ENCODE measurements at places on chromosomes 16 and 17.

DNA sequence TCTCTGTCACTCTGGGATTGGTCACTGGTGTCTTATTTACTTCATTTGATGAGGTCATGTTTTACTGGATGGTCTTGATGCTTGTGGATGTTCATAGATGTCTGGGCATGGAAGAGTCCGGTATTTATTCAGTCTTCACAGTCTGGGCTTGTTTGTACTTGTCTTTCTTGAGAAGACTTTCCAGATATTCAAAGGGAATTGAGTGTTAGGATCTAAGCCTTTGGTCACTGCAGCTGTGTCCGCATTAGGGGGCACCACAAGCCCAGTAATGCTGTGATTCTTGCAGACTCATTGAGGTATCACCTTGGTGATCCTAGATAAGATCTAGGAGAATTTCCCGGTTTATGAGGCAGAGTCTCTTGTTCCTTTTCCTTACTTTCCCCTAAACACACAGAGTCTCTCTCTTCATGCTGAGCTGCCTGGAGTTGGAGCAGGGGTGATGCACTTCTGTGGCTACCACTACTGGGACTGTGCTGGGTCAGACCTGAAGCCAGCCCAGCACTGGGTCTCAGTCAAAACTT is 214.7 kb downstream of the SPECC1 start:
- no peak for DNase-seq

GRCh38 chr17:48993951-48994350 is 3.2 kb upstream of the IGF2BP1 start:
- no peak for DNase-seq

- DNase-seq, result no peak
Measured at GRCh38 chr17:2710803-2711607, 559 bp downstream of the CLUH start.

DNA sequence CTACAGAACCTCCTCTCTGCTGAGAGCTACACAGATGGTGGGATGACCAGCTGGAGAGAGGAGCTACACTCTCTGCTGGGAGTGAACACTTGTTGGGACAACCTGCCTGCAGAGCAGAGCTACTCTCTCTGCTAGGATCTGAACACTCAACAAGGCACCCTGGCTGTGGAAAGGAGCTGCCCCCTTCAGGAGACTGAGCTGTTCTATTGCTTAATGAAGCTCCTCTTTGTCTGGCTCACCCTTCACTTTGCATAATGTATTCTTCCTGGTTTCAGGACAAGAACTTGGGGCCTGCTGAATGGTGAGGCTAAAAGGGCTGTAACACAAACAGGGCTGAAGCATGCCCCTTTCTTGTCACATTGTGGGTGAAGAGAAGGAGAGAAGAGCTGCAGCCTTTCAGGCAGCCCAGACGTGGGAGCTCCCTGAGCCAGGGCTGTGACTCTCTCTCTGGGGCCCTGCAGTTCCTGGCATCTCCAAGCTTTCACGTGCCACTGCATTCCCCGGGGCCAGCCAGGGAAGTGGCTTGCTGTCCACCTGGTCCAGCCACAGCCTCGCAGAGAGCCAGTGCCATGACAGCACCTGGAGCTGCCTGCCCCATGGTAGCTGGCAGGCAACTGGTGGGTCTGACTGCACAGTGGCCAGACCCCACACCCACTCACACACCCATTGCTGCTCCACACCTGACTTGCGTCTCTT is 272.8 kb upstream of the KCNJ16 start:
- no peak for DNase-seq

DNA sequence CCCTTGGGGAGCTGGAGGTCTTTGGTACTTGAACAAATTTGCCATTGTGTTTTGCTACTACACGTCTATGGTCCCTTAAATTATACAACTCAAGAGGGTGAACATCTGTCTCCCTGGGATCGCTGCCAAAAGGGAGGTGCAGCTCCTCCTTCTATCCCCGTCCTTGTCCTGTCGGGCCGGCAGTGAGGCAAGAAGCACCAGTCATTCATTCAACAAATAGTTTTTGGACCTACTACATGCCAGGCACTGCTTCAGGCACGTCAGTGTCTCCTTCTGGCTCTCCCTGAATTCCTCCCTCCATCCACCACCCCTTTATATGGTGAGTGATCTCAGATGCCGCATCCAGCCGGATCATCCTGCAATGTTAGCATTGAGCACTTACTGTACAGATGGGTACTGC is 2.2 kb upstream of the RPL38 start:
- DNase-seq, result peak; percentile 90

- DNase-seq, result no peak
Measured at GRCh38 chr16:24820522-24820921, 25.2 kb upstream of the SLC5A11 start.

- DNase-seq, result no peak
Measured at GRCh38 chr16:15592324-15592723, 50.6 kb downstream of the MARF1 start.

- DNase-seq, result no peak
Measured at GRCh38 chr17:53141731-53142130, 681.0 kb upstream of the KIF2B start.

GRCh38 chr16:13517841-13518240 is 402.1 kb upstream of the ERCC4 start:
- peak; percentile 69 for DNase-seq

DNA sequence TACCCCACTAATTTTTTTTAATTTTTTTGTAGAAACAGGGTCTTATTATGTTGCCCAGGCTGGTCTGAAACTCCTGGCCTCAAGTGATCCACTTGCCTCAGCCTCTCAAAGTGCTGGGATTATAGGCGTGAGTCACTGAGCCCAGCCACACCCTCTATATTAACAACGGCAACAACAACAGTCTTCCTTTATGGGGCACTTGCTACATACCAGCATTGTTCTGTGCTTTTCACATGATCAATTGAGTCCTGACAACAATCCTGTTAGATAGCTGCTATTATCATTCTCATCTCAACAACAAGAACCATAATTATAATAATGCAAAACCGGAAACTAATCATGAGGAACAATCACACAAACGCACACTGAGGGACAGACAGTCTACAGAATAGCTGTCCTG is 12.6 kb upstream of the ARL5C start:
- DNase-seq, result no peak

GRCh38 chr17:36889770-36890349 is 47.4 kb upstream of the LHX1 start:
- no peak for DNase-seq

GRCh38 chr16:27202923-27203506 is 311 bp upstream of the KDM8 start:
- DNase-seq, result no peak

GRCh38 chr17:50259477-50260324 is 14.6 kb upstream of the TMEM92 start:
- no peak for DNase-seq

DNA sequence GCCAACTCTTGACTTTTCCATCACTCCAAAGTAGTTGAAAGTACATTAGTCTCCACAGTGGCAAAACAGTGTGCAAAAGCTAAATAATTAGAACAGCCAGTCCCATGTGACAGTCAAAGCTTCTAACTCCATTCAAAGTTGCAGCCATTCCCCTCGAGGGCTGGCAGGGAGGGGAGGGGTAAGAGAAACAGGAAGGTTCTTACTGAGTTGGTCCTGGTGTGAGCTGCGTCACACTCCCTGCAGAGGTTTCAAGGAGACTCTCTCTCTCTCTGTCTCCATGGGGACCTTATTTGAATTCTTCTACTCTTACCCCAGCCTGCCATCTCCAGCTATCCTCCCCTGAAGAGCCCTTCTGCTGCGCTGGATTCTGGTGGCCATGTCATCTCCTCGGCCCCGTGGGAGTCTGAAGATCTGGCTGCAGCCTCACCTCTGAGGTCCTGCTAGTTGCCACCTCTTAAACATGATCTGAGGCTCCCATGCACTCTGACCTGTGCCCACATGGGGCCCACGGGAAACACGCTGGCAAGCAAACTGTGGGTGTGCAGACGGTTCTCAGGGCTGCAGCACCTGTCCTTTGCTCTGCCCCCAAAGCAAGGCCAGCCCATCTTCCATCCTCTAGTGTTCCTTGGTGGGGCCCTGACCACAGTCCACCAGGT is 23.3 kb upstream of the STH start:
- DNase-seq, result no peak

DNA sequence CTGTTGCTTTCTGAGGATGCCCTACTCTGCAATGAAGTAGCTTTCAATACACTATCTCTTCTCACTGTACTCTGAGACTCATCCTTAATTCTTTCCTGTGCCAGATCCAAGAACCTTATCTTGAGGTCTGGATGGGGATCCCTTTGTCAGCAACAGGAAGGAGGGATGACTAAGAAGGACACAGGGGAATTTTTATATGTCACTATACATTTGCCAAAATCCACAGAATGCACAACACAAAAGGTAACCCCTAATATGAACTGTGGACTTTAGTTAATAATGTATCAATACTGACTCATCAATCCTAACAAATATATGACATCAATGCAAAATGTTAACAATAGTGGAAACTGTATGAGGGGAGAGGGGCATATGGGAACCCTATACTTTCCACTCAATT is 4.7 kb upstream of the RBBP6 start:
- DNase-seq, result no peak

- no peak for DNase-seq
Measured at GRCh38 chr17:68480885-68481284, 23.6 kb upstream of the WIPI1 start.

DNA sequence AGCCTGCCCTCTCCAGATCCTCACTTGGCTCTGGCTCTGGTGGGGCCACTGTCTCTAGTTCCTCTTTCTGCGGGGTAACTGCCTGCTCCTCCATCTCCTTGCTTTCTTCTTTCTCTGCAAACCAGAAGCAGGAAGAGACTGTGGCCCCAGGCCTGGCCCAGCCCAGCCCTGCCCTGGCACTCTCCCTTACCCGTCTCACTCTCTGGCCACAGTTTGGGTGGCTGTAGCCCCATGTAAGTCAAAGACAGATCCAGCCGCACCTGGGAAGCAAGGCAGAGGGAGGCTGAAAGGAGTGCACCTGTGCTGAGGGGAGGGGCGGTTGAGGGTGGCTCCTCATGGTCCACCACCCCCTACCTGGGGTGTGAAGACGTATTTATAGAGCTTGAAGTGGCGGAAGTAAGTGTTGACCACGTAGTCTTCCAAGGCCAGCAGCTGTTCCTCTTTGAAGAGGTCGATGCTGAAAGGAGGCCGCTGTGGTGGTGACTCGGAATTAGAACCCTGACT is 2.8 kb downstream of the CFAP119 start:
- DNase-seq, result no peak

DNA sequence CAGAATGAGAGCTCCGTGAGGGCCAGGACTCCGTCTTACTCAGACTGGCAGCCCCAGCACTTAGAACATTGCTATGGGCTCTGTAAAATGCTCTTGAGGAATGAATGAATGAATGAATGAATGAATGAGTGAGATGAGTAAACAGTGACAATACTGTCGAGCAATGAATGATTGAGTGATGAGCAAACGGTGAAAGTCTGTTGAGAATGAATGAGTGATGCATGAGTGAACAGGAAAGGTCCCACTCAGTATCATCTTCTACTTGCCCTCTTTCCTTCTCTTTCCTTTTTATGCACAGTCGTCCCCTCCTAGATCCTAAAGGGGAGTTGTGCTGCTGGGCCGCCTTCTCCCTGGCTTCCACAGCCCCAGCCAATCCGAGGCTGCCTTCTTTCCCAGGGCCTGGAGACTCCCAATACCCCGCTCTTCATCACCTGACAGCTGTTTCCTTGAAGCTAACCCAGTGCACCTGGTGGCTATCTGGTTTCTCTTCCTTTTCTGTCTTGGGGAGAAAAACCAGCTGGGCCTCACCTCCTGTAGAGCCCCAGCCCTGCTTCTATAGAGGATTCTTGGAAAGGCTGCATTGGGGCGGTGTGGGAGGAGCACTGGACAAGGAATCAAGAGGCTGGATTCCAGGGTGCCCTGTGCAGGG is 32.7 kb upstream of the CACNG1 start:
- DNase-seq, result no peak

GRCh38 chr17:79927688-79928501 is 88.7 kb upstream of the CBX4 start:
- no peak for DNase-seq

DNA sequence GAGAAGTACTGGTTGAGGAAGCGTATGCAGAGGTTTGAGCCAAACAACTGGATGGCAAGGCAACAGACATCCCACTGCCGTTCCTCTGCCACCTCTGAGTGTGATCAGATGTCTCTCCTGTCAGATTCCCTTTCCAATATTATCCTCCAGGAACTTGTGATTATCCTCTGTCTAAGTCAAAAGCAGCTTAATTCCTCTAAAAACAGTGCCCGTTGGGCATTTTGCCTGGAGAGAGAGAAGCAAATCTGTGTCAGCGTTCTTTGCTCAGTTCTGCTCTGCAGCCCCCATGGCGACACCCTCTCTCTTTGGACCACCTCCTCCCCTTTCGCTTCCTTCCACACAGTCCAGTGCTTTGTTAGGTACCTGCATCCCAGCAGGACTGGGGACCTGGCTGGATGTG is 56.1 kb upstream of the TBX2 start:
- no peak for DNase-seq

DNA sequence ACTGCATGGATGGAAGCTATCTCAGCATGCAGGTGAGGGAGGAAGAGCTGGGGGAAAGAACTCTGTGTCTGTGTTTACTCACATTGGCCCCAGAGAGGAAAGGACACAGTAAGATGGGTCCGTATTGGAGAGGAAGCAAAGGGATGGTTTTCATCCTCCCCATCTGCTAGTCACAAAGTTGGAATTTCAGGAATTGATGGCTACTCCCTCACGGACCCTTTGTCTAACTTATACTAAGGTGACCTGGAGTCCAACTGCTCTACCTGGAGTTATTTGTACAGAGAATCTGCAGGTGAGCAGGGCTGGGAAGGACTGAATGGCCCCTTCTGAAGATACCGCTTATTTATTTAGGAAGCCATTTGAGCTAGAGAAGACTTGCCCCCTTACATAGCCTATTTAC is 55.1 kb downstream of the WNT3 start:
- DNase-seq, result no peak

DNA sequence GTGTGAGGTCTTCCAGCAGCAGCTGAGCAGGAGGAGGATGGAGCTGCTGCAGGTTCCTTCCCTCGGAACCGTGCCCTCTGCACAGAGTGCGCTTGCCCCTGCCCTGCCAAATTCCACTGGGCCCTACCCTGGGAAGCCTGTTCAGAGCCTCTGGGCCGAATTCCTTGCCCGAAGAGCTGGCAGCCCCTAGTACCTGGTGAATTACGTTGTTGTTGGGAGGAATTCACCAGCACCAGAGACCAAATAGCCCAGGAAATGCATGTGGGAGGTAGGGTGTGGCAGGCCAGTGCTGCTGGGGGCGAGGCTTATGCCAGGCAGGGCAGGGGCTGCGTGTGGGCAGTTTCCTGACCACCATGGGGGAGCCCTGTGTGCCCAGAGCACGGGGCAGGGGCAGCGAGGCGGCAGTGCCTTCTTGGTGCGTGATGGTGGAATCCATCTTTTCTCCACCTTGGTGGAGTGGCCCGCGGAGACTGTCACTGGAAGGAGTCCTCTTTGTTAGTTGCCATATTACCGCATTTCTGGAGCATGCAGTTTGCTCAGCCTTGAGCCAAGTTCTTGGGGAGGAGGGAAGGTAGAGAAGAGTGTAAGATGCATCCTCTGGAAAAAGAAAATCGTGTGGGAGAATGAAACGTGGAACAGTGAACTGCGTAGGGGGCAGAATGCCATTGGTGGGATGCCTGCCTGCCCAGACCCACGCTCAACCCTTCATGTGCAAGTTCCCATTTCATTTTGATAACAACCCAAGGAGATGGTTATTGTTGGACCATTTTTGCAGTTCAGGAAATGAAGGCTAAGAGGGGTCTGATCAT is 2.3 kb downstream of the MRC2 start:
- DNase-seq, result no peak
